ENCODE measurements at places on chromosomes 5 and 9. TPM values are rescaled to one million over a fixed set of nuclear protein-coding genes. Genes with fewer than 3 reads are reported as not detected.

The ZMYND19 gene
- 55.7 TPM for total RNA-seq

The GLDC gene
- 4.6 TPM for total RNA-seq

The KIF4B gene
- total RNA-seq = 0.17 TPM

DNA sequence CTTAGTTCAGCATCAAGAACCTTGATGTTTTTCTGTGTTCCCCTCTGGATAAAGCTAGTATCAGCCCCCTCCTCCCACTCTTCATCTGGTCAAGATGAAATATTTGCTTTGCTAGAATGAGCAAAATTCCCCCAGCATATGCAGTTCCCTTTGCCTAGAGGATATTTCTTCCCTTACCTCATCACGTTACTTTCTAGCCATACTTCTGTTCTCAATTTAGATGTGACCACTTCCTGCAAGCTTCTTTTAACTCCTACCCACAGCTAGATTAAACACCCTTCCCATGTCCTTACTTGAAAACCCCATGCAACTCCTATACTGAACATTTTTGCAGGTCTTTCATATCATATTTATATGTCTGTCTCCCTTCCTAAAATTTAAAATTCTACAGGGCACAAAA, 178.9 kb upstream of the TUSC1 start:
- DNase-seq = no peak

DNA sequence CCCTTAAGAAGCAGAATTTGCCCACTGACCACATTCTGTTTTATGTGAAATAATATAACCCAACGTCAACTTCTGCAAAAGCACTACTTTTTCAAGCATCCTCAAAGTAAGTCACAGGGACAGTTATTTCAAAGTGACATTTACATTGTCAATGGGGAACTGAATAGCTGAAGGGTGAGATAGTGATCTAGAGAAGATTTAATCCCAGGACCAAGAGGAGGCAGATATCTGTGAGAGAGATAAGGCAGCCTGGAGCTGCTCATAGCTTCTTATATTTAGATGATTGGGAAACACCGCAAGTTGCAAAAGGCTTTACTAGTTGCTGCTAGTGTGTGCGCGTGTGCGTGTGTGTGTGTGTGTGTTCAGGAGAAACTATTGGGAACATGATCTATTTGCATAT, 210.4 kb upstream of the RFX3 start:
- DNase-seq = no peak

The ACTBL2 gene
- total RNA-seq = 8.7 TPM

The REEP2 gene
- 12.3 TPM for total RNA-seq

The PCDHGB6 gene
- total RNA-seq = 1.3 TPM

The C5orf34 gene
- total RNA-seq = 17.2 TPM

DNA sequence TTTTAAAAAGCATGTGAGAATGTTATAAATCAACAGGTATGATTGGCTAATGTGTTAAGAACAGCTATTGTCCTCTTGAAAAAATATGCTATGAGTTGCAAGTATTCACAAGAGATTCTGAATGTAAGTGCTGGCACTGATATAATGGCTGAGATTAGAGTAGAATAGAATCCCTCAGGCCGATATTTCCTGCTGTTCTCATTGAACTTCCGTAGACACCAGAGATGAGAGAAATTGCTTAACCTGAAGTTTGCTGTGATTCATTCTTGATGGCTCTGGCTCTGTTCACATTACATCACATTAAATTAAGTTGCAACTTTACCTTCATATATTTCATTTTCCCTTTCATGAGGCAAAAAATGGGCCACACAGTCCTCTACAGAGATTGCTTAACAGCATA, 114.5 kb downstream of the BAAT start:
- no peak for DNase-seq

The NDUFS4 gene
- total RNA-seq = 218 TPM

DNA sequence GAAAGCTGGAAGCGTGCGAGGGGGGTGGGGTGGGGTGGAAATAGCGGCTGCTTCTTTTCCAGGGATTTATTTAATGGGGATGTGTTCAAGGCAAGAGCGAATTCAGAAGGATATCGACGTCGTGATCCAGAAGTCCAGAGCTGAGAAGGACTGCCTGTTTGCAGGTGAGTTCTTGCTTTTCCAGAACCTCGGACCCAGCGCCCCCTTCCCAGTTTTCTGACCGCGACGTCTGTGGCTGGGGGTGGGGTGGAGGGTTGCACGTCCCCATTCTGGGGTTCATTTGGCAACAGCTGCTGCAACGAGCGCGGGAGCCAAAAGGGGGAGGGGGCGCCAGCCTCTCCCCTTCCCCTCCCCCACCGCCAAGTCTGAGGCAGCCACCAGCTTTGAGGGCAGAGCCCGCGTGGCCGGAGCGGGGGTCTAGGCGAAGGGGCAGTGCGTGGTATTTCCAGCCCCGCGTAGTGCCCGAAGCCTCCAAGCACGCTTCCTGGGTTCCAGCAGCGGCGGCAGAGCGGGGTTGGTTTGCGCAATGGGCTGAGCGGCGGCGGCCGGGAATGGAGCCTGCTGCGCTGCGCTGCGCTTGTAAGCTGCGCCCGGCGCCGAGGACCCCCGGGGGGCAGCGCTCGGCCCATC, 701 bp downstream of the PARP8 start:
- peak; percentile 62 for DNase-seq

- peak; percentile 42 for DNase-seq
Measured at GRCh38 chr5:33299621-33300208, 141.1 kb upstream of the TARS1 start.

The GNA14 gene
- total RNA-seq = 0.23 TPM

GRCh38 chr5:175223291-175223690, 220.7 kb downstream of the DRD1 start:
- no peak for DNase-seq

The CD74 gene
- not detected for total RNA-seq
